Activated CD8-positive, alpha-beta T cell treated with anti-CD3 and anti-CD28 coated beads for 36 hours (primary cell): ENCODE measurements at places on chromosomes 4 and X. TPM values are rescaled to one million over a fixed set of nuclear protein-coding genes. Genes with fewer than 3 reads are reported as not detected.

- no peak for DNase-seq
These were observed 274.3 kb downstream of the DMD start for GRCh38 chrX:32937043-32937442.

DNA sequence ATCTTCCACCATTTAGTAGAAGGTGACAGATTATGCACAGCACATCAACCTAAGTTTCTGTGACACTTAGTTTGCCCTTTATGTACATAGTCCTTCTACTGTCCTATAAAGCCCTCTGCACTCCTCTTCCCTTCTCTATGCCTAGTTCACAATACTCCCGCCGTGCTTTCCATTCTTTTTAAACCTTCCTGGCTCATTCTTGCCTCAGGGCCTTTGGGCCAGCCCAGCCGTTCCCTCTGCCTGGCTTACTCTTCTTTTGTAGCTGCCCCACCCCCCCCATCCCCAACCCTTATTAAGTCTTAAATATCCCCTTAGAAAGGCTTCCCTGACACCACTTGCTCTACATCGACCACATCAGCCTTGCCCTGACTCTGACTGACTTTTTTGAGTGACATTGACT, 33.0 kb downstream of the SGMS2 start:
- DNase-seq, result no peak

DNA sequence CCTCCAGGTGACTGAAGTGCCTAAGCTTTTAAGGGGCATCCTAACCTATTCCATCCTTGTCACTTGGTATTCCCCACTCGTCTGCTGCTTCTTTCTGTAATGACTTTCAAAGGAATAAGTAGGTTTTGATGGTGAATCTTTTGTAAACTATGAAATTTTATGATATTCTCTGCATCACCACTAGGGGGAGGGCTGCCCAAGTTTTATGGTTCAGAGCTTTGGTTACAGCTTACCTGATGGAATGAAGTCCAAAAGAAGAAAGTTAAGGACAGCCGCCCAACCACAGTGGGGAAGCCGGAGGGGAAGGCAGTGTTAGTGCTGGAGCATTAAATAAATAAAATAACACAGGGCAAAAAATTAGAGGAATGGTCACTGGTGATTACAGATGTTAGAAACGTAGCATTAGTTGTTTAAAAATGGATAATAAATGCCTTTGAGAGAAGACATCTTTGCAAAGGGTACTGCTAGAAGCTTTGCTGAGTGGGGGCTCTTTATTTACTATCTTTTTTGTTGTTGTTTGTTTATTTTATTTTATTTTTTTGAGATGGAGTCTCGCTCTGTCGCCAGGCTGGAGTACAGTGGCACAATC, 204.9 kb downstream of the GBA3 start:
- DNase-seq, result peak; percentile 3

DNA sequence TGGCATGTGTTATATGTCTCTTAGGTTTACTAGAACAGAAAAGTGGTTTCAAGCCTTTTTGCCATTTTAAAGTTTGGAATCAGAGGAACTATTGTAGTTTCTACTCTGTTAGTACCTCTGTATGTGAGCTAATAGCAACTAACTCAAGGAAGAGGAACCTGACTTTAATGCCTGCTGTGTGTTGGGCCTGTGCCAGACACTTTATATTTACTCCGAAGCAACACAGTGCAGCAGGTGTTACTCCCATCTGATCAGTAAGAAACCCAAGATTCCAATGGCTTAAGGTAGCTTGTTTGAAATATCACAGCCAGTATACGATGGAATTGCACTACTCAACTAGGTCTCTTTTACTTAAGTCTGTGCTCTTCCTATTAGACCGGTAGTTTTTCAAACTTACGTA, 79.2 kb downstream of the USP9X start:
- DNase-seq, result no peak

- DNase-seq, result no peak
These were observed 7.4 kb downstream of the ADRA2C start for GRCh38 chr4:3773552-3774001.

DNA sequence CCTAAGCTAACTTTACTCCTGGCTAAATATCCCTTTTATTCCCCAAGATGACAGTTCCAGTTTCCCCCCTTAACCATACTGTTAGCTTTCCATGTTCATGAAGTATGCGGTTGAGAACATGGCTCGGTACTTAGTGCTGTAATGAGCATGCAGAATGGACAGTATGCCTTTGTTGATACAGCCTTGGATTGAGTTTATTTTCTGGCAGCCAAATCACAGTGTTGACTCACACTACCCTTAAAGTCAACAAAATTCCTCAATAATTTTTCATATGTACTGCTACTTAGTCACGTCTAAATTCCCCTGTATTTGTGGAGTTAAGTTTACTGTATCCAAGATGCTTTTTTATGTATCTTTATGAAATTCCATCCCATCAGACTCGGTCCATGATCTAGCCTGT, 1.4 kb upstream of the VEGFC start:
- no peak for DNase-seq

DNA sequence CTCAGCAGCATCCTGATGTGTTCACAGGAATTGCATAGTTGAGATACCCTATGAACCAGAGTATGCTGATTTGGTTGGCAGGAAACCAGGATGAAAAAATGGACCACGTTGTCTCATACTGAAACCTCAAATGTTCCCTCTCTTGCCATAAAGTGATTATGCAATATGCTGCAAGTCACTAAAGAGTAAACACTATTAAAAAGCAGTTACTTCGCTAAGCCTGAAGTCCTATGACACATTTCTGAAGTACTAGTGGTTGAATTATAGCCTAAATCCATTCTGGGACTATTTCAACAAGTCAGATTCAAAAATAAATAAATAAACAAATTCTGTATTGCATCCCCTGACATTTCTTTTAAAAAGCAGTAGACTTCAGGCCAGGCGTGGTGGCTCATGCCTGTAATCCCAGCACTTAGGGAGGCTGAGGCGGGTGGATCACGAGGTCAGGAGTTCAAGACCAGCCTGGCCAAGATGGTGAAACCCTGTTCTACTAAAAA, 106.0 kb upstream of the NAP1L5 start:
- DNase-seq, result peak; percentile 40

DNA sequence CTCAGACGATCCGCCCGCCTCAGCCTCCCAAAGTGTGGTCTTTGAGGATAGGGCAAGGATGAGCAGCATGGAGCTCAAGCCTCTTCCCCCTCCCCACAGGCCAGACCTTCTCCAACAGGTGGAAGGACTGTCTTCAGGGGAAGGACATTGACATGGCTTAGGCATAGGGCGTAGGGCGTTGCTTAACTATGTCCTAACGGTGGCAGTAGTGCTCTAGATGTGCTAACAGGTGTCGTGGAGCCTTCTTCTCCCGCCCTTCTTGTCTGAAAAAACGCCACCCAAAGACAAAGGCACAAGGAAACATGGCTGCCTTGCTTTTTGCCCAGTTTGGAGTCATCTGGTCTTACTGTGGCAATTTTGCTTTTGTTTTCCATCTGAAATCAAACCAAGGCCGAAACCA, 219.8 kb downstream of the OR13H1 start:
- DNase-seq, result no peak

GRCh38 chr4:182518421-182518820, 275.2 kb downstream of the TENM3 start:
- no peak for DNase-seq

DNA sequence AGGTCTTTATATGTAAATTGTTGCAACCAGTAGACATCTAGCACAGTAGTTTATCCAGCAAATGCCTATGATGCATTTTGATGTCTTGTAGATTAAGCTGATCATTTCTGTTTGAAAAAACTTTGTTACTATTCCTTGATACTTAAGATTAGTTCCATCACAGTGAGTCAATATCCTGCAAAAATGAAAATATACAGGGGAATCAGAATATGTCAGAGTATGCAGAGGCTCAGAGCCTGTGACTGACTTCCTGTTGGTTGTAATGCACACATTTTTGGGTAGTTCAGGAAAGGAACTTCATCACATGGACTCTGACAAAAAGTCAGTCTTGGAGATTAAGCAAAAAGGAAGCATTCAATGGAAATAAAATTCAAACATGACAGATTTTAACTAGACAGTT, 815.5 kb downstream of the FAT4 start:
- no peak for DNase-seq

GRCh38 chr4:40749717-40750460, at the start of gene NSUN7:
TSS of gene NSUN7 (plus strand) at chr4:40749955. CDS start at chr4:40750694, 739 bp downstream.
- DNase-seq, result peak; percentile 48

DNA sequence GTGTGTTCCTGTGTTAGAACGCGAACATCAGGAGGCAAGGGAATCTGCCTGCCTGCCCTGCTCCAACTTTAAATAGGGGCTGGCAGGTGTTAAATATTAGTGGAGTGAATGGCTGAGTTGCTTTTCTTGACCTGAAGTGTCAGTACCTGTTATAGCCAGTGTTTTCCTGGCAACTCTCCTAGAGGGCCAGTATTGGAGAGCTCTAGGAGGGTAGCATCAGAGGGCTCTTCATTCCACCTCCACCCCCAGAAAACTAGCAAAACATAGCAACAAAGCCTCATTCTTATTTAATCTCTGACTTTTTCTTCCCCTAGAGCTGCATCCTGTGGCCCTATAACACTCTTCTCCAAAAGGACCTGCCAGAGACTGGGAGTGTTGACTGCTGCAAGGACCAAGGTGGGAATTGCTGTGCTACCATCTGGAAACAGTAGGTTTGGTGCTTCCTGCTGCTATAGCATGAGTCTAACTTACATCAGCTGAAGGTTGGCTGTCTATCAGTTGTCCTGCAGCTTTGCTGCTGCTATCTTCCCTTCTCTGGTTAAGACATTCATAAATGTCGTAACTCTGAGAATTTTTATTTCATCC, 33.5 kb downstream of the SGMS2 start:
- no peak for DNase-seq

GRCh38 chrX:50718776-50719175, 95.2 kb downstream of the SHROOM4 start:
- DNase-seq, result no peak

- DNase-seq, result no peak
These were observed 70.6 kb upstream of the PUDP start for GRCh38 chrX:7218321-7219152.

DNA sequence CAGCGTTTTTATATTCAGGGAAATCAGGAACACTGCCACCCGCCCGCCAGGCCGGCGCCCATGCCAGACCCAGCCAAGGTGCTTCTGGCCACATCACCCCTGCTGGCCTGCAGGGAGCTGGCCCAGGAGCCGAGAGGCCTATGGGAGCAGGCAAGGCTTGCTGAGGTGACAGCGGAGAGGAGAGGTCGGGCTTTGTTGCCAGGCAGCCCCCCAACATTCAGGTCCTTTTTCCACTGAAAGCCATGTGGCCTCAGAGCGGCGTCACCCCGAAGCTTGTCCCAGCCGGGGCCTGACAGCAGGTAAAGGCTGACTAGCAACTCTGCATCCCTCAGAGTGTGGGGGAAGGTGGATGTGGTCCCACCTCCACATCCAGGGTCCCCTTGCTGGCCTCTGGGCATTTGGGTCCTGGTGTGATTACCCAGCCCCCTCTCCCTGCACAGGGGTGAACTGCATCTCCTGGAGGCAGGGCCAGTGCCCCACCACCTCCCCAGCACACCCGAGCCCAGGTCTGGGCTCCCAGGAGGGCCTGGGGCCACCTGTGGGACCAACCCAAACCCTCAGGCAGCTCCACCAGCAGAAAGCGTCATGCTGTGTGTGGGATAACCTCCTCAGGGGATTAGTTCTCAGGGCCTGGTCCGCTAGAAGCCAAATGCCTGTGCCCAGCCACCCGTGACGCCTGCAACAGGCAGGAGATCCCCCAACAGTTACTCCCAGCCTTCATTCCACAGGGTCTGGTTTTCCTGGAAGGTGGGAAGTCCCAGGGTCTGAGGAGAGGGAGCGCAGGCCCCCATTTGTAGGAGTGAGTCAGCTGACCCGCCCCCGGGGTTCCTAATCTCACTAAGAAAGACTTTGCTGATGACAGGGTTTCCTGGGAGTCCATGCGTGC, at the start of gene PDE6B:
Gene PDE6B (plus strand): TSS at position 869 of the 886 bp plus-strand sequence. CDS start 54 bp downstream, outside the sequence.
- no peak for DNase-seq

- DNase-seq, result no peak
These were observed 225.2 kb upstream of the PGRMC2 start for GRCh38 chr4:128512767-128513322.

GRCh38 chr4:108590776-108591175, 29.6 kb upstream of the RPL34 start:
- DNase-seq, result no peak

NPY2R gene
- total RNA-seq, result not detected

PDHA1 gene
- total RNA-seq, result 259 TPM

GRPR gene
- not detected for total RNA-seq
